ENCODE measurements at places on chromosomes 7 and 10.

DNA sequence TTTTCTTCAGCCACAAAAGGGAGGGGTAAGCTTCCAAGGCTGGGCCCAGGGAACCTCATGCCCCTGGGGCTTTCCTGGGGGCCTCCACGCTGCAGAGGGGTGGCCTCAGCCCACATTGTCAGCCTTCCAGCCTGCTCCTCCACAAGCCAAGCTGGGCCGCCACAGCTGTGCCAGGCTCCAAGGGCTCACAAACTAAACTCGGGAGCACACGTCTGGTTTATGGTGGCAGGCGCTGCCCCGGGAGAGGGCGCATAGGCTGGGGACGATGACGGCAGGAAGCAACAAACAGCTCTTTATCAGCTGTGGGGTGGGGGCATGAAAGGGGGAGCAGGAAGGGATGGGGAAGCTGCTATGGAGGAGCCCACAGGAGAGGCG is 6.3 kb upstream of the CDH23 start:
- no peak for DNase-seq

DNA sequence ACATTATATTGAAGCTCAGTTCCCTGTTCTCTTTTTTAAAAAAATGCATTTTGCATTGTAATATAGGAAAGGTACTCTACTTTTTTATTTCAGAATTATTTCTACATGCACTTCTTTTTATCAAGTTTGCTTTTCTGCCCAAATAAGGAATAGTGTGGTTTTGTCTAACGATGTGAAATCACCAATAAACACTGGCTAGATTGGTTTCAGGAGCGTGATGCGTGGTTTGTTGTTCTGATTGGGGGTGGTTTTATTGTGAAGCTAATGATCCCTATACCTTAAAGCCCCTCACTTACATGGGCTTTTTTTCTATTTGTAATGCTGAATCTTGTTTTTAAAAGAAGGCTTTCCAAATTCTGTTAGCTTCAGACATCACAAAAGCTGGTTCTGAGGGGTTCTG is 17.6 kb downstream of the ENTPD7 start:
- DNase-seq: no peak

GRCh38 chr10:98425511-98426352 is 10.8 kb upstream of the PYROXD2 start:
- peak; percentile 35 for DNase-seq

DNA sequence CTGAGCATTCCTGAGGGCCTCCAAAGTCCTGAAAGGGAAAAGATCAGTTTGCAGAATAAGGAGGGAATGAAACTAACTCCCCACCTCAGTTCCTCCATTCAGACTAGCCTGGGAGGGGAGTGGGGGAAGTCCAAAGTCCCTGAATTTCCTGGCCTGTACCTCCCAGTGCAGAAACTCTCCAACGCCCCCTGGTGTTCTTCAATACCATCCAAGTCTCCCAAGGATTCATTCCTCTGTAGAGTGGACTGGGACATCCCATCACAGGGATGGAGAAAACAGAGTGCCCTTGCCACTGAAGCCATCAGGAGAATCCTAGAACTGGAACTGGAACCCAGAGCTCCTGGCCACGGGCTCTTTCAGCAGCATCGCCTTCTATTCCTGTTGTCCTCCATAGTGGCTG is 1.6 kb upstream of the COL13A1 start:
- DNase-seq: no peak

DNA sequence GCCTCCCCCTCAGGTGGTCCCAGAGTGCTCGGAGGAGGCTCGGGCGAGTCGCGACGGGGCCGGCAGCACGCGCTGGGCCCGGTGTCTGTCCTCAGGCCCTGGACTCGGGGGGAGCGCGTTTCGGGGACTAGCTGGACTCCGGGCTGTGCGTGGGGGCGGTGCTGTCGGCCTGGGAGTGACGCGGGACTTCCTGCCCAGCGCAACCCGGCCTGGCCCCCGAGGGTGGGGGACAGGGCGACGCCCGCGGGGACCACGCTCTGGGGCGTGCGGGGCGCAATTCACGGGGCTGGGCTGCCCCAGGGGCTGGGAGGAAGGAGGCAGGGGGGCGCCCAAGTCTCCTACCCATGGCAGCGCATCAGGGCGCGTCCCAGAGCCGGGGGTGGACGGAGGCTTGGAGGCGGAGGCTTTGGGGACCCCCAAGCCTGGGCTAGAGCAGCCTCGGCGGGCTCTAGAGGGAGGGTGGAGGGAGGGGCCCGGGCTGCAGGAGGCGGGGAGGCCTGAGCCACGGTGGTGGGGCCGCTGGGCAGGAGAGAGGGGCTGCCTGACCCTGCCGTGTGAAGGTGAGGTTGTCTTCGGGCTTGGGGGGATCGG is 2.3 kb upstream of the VENTX start:
- no peak for DNase-seq

DNA sequence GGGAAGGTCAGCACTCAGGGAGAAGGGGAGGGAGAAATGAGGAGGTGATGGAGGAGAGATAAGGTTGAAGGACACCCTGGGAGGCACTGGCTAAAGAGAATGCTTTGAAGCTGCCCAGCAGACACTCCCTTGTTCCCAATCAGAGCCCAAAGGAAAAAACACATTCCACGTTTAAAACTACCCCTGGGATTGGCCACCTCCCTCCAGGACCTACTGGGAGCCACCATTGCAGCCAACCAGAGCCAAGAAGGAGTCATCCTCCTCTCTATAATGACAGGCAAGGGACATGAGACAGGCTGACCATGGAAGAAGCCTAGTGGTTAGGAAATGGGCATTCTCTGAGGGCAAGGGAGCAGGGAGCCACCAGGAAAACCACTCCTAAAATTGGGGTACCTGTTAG is 43.8 kb downstream of the MYO1G start:
- DNase-seq: no peak

DNA sequence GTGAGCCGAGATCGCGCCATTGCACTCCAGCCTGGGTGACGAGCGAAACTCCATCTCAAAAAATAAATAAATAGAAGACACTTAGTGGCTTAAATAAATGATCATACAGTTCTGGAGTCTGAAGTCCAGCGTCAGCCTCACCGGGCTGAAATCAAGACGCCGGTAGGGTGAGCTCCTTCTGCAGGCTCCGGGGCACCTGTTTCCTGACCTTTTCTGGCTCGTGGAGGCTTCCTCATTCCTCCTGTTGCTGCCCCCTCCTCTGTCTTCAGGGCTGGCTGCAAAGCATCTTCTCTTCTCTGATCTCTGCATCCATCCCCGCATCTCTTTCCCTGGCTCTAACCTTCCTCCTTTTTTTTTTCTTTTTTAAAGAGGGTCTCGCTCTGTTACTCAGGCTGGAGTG is 32.8 kb downstream of the LIMK1 start:
- no peak for DNase-seq

GRCh38 chr10:98125940-98126631 is 8.4 kb upstream of the R3HCC1L start:
- no peak for DNase-seq

DNA sequence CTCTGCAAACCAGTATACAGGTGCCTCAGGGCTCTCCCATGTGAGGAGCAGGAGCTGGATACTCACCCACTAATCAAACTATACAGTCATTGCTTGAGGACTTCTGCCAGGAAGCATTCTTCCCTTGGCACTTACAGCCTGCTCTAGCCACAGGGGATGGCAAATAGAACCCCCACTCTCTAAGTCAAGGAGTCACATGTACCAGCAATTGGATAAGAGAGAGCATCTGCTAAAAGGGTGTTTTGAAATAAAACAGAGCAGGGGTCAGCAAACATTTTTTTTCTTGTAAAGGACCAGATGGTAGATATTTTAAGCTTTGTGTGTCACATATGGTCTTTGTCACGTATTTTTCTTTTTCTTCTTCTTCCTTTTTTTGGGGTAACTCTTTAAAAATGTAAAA is 865.2 kb upstream of the GHITM start:
- no peak for DNase-seq

- no peak for DNase-seq
These were observed 8.0 kb upstream of the CELF2 start for GRCh38 chr10:11009471-11010308.

GRCh38 chr10:23035569-23035968 is 59.8 kb upstream of the MSRB2 start:
- peak; percentile 9 for DNase-seq

DNA sequence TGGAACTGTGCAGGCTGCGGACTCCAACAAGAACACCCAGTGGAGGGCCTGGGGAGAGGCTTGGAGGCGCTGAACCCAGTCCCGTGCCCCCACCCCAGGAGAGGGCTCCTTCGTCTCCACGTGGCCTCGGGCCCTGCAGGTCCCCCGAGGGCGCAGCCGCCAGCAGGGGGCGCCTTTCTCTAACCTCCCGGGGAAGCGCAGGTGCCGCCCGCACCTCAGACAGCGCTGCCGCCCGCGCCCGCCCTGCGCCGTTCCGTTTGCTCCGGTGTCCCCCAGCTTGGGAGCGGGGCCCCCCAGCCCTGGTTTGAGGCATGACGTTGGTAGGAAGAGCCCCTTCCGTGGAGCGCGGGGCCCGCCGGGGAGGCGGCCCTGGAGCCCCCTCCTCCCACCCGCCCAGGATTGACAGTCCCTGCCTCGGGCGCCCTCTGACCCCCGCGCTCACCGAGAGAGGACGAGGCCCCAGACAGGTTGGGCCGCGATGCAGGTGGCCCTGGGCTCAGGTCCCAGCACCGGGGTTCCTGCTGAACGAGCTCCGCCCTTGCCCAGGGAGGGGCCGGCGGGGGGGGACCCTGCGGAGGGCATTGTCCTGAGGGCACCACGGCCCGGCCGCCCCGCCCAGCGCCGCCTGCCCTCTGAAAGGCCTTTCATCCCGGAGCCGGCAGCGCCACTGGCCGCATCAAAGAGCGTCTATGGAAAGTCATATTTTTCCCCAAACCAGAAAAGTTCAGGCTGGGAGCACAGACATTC is 42.8 kb downstream of the FOXL3 start:
- peak; percentile 87 for DNase-seq

GRCh38 chr10:122138831-122139625 is 132.1 kb upstream of the BTBD16 start:
- no peak for DNase-seq

DNA sequence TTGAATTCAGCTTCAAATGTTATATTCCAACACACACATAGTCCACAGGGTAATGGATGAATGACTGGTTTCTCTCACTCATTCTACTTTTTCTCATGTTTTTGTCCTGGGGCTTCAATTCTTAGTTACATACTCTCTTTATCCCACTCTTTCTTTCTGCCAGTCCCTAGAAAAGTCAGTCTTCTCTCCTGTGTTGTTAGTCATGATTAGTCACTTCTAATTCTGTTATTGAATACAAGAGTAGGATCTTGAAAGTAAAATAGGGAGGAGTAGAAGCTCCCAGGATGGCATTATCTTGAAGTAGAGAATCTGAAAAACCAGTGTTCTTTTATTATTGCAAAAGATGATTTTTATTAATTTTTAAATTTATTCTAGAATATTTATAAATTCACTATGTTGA is 45.5 kb upstream of the CALCR start:
- no peak for DNase-seq

- peak; percentile 74 for DNase-seq
These were observed 212.4 kb upstream of the YAE1 start for GRCh38 chr7:39353615-39354376.

DNA sequence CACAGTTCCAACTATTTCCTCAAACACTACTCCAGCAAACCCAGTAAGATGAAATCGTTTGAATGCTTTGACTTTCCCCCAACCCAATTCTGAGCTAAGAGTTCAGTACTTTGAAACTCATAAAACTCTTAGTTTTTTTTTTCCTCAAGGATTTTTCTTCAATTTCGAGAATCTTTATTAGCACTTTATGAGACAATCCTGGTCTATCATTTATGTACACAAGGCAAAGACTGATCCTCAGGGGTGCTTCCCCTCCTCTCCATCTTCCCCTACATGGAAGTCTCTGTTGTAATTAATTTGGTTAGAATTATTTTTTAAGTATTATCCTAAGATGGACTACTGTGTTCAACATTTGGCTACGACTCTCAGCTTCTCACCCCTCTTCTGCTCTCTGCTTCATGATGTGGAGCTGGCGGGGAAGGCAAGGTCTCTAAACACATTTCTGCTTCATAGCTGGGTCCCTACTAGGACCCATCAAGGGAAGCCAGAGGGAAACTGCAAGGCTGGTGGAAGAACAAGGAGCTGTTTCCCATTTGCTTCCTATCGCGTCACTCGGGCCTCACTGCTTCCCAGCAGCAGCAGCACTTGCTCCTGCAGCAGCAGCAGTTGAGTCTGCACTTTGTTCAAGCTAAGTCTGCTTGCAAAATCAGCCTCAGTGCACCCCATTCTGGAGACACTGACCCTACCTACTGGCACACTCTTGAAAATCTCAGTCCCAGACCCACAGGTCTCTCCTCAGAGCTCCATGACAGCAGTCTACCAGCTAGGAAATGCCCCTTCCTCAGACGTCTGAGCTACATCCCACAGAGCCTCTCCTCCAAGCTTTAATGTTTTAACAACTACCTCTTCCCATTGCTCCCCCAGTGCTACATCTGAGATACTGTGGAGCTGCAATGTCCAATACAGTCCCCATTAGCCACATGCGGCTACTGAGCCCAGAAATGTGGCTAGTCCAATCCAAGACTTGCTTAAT is 90.0 kb downstream of the CHCHD3 start:
- no peak for DNase-seq

DNA sequence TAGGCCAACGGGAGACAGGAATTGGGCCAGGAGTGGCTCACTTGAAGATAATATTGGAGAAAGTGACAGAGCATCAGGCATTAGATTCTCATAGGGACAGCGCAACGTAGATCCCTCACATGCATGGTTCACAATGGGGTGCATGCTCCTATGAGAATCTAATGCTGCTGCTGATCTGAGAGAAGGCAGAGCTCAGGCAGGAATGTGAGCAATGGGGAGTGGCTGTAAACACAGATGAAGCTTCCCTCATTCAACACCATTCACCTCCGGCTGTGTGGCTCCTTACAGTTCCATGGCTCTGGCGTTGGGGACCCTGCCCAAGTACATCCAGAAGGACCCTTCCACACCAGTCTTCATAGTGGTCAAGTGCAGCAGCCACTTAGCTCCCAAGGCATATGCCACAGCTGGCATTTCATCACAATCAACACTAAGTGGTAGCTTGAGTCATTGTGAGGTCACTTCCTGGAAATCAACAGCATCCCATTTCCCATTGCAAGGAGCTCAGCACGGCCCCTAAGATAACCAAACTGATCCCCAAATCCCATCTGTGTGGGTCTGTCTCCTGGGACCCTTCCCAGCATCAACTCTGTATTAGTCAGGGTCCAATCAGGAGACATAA is 174.5 kb downstream of the TPST1 start:
- no peak for DNase-seq

- DNase-seq: no peak
These were observed 44.3 kb downstream of the CACUL1 start for GRCh38 chr10:118710487-118710886.

- no peak for DNase-seq
These were observed 455.4 kb upstream of the NFE2L3 start for GRCh38 chr7:25696571-25696970.

DNA sequence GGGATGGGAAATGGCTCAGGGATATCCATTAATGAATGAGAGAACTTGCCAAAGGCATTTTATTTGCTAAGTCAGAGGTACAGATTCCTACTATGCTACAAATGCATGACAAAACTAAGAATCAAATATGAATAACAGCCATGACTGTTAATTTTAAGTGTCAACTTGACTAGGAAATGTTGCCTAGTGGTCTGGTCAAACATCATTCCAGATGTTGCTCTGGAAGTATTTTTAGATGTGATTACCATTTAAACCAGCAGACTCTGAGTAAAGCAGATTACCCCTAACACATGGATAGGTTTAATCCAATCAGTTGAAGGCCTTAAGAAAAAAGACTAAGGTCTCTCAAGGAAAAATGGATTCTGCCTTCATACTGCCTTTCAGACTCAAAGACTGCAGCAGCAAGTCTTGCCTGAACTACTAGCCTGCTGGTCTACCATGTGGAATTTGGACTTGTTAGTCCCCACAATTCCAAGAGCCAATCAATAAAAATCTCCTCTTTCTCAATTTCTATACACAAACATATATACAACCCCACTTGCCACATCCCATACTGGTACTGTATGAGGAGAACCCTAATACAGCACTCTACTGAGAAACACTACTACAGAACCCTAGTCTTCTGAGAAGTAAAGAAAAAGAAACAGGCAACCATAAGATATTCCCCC is 119.1 kb downstream of the NRBF2 start:
- no peak for DNase-seq

All from SHP77 (cell line).